Left kidney (tissue), 8 donors: ENCODE measurements at places on chromosomes 16 and 17.

GRCh38 chr16:74448990-74449389 lies 27.7 kb upstream of the CLEC18B start:
- no peak for DNase-seq

GRCh38 chr17:82921426-82921825 lies 81.6 kb upstream of the ZNF750 start:
- no peak for DNase-seq

DNA sequence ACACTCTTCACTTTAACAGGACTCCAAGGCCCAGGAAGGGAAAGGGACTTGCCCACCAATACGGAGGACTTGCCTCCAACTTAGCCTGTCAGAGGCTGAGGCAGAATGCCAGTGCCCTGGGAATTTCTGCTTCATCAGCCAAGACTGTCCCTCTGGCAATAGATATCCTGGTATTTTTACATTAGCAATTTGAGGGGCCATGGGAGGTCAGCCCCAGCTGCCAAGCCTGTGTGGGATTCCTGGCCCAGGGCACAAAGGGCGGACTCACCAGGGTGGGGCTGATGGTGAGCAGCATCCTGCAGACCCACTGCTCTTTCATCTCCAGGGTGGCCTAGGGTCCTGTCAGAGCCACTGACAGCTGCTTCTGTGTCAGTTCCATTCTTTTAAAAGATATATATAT lies 78.3 kb upstream of the CIBAR2 start:
- no peak for DNase-seq

DNA sequence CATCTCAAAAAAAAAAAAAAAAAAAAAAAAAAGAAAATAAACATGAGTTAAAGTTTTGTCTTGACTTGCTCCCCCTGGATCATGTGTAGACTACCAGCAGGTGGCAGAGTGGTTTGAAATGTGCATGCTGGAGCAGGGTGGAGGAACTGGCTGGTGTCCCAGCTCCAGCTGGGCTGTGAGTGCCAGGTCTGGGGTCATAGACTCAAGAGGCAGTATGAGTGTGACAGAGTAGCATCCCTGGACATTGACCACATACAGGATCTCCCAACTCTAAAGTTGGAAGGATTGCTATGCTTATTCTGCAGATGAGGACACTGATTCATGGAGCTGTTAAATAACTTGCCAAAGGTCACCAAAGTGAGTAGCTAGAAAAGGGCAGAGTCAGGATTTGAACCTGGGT lies 198.0 kb upstream of the MPHOSPH6 start:
- peak; percentile 15 for DNase-seq

DNA sequence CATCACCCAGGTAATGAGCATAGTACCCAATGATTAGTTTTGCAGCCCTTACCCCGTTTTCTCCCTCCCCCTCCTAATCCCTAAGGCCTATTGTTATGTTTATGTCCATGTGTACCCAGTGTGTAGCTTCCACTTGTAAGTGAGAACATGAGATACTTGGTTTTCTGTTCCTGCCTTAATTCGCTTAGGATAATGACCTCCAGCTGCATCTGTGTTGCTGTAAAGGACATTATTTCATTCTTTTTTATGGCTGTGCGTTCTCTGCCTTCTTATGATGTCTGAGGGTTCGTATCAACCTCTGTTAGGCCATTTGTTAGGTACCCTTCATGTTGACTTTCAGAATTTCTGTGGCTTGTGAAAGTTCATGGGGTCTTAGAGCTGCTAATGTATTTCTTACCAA lies 31.0 kb downstream of the CTCF start:
- no peak for DNase-seq
